Neural progenitor cell (in vitro differentiated cells): ENCODE measurements at places on chromosomes 12 and 14. TPM values are rescaled to one million over a fixed set of nuclear protein-coding genes. Genes with fewer than 3 reads are reported as not detected.

The INSM2 gene
- not detected in 2 replicates for total RNA-seq

The KRT77 gene
- 0.47 TPM in 1 of 2 replicates, not detected in the other for total RNA-seq

DNA sequence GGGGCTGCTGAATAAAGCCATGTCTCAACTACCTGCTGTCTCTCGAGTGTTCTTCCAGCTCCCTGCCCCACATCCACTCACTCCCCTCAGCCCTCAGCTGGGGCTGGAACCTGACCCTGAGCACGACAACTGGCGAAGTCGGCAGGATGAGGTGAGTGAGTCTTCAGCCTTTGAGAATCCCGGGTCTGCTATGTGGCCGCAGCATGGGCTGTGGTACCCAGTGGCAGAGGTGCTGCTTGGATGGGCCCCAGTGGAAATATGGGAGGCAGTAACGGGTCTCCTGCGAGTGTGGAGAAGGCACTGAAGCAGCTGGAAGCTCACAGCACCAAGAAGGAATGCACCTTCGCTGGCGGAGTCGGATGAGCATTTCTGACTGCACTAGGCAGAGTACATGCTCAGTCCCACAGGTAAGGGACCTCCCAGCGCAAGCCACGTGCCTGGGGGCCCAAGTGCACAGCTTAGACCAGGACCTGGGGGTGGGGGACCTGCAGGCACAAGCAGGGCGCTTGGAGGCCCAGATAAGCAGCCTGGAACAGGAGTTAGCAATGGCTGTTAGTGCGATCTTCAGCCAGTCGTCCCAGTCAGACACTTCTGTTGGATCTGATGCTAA, 95.5 kb upstream of the TMPO start:
- no peak for DNase-seq

DNA sequence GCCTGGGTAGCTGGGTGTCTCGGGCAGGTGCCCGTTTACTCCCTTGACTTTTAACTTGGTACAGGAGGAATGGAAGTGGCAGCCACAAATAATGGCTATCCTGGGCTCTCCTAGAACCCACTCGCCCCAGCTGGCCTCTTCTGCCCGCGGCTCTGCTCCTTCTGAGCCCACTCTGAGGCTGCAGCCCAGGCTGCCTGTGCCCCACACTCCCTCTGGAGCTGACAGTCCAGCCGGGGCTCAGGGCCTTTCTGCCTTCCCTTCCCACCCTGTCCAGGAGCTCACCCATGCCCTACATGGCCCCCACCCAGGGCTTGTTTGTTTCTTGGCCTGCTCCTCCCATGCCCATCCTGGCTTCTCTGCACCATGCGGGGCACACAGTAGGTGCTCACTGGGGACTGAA, 15.6 kb downstream of the ZNF839 start:
- no peak for DNase-seq

The TMX1 gene
- 75.6 and 96.4 TPM in 2 replicates for total RNA-seq

GRCh38 chr14:39417014-39417413, 15.2 kb downstream of the FBXO33 start:
- no peak for DNase-seq

DNA sequence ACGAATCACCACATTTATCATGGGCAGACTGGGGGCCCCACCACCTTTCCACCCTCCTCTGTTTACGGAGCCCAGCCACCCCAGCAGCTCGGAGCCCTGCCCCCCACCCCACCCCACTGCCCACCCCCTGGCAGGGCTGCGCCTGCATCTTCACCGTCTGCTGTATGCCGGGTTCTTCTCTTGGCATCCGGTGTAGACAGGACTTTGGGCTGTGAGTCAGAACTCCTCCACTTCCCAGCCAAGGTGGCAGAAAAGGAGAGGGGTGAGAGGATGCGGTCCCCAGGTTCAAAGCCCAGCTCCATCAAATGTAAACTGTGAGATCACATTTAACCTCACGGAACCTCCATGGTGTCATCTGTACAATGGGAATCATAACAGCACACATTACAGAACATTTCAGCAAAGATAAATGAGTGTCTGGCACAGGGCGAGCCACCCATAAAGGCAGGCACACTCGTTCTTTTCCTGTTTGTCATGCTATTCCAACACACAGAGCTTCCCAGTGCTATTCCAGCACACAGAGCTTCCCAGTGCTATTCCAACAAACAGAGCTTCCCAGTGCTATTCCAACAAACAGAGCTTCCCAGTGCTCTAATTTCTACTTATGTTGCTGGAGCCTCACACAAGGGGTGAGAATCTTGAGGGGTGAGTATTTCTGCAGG, 292.7 kb upstream of the RTL1 start:
- no peak for DNase-seq

DNA sequence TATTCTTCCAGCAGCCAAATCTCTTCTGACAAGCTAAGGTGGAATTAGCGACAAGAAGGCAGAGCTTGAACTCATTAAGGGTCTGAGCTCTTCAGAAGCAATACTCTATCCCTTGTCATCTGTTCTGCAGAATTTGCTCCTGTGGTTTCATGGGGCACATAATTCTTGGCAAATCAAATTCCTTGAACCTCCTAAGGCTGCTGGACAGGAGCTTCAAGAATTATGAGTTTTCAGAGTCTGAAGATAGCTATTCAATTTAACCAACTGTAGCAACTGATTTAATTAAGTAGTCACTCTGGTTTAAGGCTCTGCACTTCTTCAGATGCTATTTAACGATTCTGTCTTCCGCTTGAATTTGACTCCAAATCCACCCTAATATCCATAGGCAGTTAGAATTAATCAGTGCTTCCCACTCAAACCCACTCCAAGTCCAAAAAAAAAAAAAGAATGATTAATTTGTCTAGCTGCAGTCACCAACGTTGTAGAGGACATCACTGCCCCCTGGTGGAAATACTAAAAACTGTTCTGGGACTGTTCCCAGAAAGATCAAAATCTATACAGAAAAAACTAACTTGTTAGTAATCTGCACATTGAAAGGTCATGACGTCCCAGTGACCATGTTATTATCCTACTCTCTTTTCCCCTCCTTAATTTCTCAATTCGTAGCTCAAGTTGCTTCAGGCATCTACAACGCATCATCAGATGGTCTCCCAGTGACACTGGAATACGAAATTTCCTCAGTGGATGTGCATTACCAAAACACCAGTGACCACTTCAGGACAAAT, 169.9 kb downstream of the KIF21A start:
- peak; percentile 56 for DNase-seq

The VRTN gene
- total RNA-seq, result 7.9 and 18.6 TPM in 2 replicates

DNA sequence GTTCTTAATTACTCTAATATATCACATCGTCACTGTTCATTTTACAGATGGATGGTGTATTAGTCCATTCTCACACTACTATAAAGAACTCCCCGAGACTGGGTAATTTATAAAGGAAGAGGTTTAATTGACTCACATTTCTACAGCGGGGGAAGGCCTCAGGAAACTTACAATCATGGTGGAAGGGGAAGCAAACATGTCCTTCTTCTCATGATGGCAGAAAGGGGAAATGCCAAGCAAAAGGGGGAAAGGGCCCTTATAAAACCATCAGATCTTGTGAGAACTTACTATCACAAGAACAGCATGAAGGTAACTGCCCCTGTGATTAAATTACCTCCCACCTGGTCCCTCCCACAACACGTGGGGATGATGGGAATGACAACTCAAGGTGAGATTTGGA, 6.5 kb downstream of the TMBIM4 start:
- no peak for DNase-seq

- no peak for DNase-seq
Measured at GRCh38 chr12:2242216-2242615, 189.4 kb downstream of the CACNA1C start.

DNA sequence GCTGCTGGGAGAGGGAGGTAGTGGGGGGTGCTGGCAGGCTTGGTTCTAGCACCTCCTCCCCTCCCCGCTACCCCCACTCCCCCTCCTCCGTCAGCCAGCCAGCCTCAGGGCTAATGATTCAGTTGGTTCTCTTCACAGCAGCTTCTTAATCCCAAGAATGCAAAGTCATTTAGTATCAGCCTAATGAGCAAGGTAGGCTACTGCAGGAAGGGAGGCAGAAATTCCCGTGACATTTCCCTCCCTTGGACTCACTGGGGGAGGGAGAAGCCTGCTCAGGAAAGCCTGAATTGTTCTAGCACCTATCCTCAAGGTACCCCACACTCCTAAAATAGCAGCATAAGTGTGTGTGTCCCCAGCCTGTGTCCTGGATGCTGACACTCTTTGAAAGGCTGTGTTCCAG, 29.8 kb downstream of the ITPK1 start:
- DNase-seq, result peak; percentile 85

DNA sequence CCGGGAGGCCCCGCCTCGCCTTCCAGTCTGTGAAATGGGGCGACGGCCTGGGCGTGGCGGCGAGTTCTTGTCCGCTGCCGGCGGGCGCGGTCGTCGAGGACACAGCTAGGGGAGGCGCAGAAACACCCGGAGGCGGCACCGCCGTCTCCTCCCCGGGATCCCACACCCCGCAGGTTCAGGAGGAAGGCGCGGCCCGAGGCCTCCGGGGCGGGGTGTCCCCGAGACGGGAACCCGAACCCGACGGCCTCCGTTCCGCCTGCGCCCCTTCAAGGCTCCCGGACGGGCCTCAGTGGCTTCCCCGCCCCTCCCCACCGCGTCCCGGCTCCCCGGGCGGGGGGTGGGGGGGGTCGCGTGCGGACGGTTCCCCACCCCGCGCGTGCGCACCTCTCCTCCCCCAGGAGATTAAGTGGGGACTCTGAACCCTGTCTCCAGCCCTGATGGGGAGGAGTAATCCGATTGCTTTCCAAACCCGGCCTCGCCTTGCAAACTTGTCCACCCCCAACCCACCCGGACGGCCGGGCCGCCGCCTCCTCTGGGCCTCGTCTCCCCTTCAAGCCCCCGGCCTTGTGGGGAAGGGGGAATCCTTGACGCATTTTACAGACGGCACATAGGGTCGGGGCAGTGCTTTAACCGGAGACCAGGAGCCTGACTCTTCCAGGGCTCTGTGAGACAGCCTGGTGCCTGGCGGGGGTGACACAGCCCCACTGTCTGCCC, 35.3 kb upstream of the ANKRD9 start:
- DNase-seq, result peak; percentile 67

- DNase-seq, result no peak
Measured at GRCh38 chr12:128204711-128205110, 62.3 kb upstream of the TMEM132C start.

The PTGDR gene
- total RNA-seq, result 0.58 and 0.71 TPM in 2 replicates

DNA sequence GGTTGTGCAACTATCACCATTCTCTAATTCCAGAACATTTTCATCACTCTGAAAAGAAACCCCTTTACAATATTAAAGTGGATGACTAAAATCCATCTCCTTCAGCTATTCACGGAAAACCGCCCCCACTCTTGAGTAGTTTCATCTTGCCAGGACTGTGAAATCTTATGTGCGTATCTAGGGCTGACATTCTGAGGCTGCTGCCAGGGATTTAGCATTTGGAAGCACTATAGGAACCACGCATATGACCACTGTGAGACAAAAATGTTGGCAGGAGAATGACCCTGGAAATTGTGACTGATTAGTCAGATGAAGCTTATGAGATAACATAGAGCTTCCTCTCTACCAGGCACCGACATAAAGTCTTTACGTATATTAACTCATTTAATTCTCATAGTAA, 305.2 kb upstream of the PDE3A start:
- DNase-seq, result no peak

DNA sequence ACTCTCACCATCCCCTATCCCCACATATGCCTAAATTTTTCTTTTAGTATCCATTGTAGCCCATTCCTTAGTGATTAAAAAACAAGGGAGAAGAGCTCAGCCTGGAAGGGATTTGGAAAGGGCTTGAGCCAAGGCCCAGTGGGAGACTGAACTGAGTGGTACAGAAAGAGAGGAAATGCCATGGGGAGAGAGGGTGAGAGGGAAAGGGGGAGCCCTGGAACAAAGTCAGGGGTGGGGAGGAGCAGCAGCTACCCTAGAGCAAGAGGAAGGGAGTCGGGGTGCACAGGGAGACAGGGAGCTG, 2.6 kb upstream of the ATN1 start:
- peak; percentile 64 for DNase-seq

- no peak for DNase-seq
Measured at GRCh38 chr12:104719700-104720338, 238.3 kb downstream of the SLC41A2 start.

The PELI2 gene
- 23.4 and 27.2 TPM in 2 replicates for total RNA-seq

DNA sequence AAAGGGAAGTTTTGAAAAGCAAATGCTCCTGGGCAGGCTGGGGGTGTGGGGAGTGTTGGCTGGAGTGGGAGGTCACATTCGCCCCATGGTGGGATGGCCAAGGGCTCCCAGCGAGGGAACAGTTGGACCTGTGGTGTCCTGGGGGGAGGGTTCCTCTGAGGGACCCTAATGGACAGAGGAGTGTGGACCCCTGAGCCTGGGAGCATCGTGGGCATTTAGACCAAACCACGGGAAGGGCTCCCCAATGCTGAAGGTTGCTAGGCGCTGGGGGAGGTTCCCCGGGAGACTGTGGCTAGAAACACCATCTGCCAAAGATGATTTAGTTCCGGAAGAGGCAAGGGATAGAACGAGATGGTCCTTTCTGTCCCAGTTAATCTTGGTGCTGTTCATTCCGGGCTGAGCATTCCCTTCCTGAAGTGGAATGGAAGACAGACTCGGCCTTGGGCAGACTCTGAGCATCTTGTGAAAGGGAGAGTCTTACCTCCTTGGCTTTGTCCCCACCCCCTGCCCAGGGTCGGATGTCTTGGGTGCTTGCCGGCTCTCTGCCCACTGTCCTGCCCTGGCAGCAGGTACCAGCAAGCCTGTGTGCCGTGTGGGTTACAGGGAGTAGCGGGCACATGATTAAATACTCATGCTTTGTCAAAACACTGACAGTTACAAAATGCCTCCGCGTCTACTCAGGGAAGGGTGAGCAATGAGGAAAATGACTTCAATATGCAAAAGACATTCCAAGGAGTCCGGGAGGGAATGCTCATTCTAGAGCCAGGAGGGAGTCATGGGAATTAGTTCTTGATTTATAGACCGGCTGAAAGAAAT, 215.9 kb downstream of the CACNA1C start:
- DNase-seq, result no peak

GRCh38 chr12:72485017-72485701, 213.0 kb downstream of the TRHDE start:
- DNase-seq, result no peak

DNA sequence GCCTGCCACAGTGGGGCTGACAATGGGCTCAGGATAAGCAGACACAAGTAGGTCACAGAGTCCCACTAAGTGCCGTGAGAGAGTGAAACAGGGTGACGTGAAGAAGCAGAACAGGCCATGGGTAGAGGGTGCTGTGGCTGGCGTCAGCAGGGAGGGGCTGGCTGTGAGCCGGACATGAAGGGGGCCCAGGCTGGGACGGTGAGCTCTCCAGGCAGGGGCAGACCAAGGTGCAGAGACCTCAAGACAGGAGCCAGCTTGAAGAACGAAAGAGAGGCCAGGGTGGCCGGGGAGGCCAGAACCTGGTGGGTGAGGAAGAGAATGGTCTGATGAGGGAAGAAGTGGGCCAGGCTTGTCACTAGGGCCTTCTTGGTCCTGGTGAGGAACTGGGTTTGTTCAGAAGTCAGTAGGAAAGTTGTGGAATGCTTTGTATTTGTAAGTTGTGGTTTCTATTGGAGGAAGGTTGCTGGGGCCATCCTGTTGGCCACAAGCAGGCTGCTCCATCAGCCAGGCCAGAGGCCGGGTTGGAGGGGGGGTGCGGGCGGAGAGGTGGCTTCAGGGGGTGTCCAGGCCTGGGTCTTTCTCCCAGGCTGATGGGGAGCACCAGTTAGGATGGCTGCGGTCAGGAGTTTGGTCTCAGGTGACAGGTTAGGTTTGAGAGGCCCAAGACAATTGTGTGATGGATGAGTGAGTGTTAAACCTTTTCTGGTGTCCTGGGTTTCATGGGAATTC, 21.4 kb upstream of the MLXIP start:
- no peak for DNase-seq

GRCh38 chr12:46661110-46661845, 164.5 kb downstream of the SLC38A4 start:
- peak; percentile 76 for DNase-seq
